Glomerular endothelial cell (primary cell): ENCODE measurements at places on chromosomes 3 and 15. TPM values are rescaled to one million over a fixed set of nuclear protein-coding genes. Genes with fewer than 3 reads are reported as not detected.

The CPN2 gene
- total RNA-seq, result not detected in 2 replicates

The ATP13A5 gene
- not detected in 2 replicates for total RNA-seq

The APOD gene
- total RNA-seq, result 2.8 and 8.6 TPM in 2 replicates

The FBXW12 gene
- not detected in 2 replicates for total RNA-seq

The WDR48 gene
- total RNA-seq, result 20.6 and 25.0 TPM in 2 replicates

The SIDT1 gene
- total RNA-seq, result 0.99 TPM in 1 of 2 replicates, not detected in the other

GRCh38 chr3:102265720-102266119, 169.1 kb upstream of the ZPLD1 start:
- DNase-seq, result no peak

DNA sequence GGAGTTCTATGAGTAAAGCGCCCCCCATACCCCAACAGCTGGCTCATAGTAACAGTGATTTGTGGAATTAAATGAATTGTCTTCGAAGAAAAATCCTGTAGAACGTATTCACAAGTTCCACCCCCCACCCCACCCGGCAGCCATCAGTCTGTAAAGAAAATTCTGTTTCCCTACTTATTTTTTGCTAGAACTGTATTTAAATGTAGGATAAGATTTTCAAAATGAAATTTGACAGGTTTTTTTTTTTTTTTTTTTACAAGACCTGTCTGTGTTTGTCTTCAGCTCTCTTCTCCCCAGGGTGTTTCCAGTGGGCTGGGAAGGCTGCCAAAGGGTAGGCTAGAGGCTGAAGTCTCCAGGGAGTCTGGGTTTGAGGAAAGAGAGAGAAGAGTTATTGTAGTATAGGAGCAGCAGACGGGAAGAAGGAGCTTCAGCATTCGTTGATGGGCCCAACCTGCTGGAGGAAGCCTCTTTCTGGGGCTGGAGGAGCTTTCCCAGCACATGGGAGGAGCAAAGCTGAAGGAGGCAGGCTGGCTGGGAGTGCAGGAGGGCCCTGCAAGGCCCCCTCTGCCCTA, 130.6 kb upstream of the SEMA6D start:
- DNase-seq, result no peak

DNA sequence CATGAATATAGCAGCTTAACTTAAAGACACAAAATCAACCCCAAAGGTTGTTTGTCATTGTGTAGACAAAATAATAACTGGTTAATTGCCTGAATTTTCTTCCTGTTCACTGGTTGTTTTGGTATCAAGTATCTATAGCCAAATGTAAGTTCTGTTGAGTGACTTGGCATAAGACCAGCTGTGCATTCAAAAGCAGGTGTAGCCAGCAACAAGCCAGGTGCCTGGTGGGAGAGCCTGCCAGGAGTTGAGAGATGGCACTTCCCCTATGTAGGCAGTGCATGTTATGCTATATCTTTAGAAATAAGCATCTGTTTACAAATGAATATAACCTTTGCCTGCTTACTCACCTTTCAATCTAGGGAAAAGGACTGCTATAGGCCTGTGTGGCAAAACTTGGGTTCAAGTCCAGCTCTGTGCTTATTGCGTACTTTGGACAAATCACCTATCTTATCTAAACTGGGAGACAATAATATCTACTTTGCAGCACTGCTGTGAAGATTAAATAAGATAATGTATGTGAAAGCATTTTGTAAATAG, 84.9 kb upstream of the TBL1XR1 start:
- no peak for DNase-seq

GRCh38 chr3:127299276-127299675, 11.4 kb upstream of the PRR20G start:
- no peak for DNase-seq

- DNase-seq, result no peak
Observed at GRCh38 chr3:130433306-130433705, 83.7 kb upstream of the COL6A6 start.

GRCh38 chr15:27127815-27128570, 157.0 kb downstream of the GABRG3 start:
- DNase-seq, result no peak

DNA sequence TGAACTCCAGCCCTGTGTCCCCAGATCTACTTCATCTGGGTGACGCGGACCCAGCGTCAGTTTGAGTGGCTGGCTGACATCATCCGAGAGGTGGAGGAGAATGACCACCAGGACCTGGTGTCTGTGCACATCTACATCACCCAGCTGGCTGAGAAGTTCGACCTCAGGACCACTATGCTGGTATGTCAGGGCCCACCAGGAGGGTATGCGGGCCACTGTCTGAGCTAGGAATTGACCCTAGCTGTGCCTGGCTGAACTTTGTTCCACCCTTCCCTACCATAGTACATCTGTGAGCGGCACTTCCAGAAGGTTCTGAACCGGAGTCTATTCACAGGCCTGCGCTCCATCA, 24.3 kb downstream of the SHF start:
- no peak for DNase-seq

DNA sequence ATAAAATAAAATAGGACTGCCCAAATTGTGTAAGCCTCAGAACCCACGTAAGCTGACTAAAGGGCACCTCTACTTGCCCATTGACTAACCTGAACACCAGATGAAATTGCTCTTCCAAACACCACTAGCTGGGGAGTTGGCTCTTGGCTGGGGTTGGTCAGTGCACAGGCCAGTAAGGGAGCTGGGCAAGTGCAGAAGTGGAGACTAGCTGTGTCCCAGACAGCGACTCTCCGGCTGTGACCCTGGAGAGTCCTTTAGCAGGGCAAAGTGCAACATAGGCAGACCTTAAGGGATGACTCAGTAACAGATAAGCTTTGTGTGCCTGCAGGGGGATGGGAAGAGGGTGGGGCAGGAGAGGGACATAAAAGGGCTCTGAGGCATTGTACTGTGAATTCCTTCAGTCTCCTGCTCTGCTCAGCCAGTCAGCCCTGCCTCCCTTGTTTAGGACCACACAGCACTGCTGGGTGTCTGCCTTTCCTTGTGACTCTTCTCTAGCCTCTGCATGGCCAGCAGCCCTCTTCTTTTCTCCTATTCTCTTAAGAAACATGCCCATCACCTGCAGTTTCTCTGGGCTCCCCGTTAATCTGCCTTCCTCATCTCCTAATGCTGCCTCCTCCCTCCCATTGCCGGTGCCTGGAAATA, 13.2 kb downstream of the NR1I2 start:
- DNase-seq, result no peak

DNA sequence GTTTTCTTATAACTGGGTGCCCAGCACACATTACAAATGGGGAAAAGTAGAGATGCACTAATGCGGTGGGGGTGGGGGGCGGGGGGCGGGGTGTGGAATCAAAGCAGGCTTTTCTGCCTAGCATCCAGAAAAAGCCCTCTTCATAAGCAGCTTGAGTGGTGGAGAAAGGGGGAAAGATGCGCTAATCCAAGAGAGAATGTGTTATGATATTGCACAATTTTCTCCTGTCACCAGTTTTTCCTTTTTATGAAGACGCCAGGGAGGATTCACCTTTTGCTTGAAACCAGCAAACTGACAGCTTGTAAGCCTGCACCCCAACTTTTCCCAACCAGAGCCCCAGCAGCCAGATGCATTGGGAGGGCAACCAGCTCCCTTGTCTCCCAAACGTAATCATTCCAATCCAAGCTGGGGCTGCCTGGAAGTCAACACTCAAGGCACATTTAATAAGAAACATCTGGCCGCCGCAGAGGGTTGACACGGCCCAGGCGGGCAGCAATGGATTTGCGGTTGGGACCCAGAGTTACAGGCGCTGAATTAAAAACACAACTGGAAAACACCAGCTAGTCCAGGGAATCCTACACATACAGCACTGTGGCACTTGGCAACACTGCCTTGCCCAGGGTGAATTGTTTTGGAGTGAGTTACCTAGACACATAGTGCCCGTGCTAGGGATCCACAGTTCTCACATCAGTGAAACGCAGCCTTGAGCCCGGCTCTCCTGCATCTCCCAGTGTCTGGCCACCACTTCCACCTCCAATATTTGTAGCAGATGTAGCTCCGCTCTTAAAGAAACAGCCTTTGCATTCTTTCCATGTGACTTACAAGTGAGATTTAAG, 218.5 kb upstream of the PRICKLE2 start:
- DNase-seq, result no peak

GRCh38 chr15:69587723-69588426, 135.3 kb downstream of the RPLP1 start:
- DNase-seq, result no peak

DNA sequence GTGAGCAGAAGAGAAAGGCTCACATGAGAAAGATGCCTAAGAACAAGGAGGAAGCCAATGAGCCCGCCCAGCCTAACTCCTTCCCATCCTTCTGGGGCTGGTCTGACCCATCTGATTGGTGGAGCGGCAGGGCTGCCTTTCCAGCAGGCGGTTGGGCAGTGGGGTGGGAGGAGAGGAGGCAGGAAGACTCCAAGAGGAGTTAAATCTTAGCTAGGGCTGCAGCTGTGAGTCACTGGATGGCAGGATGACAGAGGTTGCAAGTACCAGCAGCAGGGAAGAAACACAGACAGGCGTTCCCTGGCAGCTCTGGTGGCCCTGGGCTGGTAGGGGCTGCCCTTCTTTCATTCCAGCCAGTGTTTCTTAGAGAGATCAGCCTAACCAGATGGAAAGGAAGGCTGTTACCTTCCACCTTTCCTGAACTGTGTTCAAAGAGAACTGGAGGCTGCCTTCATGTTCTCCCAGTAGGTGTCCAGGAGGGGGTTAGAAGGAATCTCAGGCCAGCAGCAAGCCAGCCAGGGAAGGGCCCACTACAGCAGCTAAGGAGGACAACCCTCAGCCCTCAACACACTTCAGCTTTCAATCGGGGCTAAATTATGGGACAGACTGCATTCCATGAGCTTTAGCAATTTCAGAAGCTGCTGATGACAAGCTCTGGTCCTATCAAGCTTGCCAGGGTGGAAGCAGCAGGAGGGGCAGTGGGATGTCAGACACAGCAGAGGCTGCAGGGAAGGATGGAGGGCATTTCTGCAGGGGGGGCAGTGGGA, 50.3 kb downstream of the CHSY1 start:
- no peak for DNase-seq

GRCh38 chr15:99475754-99476412, 89.9 kb upstream of the MEF2A start:
- DNase-seq, result no peak

DNA sequence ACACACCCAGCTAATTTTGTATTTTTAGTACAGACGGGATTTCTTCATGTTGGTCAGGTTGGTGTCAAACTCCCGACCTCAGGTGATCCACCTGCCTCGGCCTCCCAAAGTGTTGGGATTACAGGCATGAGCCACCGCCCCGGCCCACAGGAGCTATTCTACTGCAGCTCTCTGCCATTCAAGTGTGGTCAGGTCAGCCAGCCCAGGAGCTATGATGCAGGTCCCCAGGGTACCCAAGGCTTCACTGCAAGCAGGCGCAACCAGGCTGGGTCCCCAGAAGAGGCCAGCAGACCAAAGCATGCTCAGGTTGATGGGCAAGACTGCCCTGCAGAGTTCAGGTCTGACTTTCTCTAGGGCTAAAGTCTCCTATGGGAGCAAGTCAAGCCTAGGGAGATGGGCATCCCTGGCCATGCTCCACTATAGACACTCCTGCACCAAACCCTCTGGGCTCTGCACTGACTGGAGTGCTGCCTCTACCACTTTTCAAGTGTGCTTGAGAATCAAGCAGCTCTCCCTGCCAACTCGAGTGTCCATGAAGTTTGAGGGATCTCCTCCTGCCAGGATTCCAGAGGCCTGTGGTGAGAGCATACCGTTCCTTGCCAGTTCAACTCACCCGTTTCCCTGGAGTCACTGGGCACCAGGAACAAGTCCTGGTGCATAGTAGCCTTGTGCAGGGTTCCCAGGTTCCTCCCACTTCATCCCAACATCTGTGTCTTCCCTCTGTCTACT, 30.9 kb downstream of the MYO9A start:
- DNase-seq, result no peak

DNA sequence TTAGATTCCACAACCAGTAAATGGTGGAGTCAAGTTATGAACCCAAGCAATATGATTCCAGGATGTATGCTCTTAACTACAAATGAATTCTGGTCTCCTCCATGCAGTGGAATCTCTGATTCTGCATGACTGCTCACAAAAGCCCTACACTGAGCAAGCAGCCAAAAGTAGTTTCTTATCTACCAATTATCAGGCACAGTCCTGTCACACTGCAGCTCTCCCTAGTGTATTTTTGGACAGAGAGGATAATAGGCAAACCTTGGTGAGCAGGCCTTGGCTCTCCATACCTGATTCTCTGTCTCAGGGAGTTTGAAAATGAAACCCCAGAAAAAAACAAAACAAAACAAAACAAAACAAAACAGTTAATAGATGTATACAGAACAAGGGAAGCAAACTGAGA, 3.5 kb upstream of the SSR3 start:
- no peak for DNase-seq

DNA sequence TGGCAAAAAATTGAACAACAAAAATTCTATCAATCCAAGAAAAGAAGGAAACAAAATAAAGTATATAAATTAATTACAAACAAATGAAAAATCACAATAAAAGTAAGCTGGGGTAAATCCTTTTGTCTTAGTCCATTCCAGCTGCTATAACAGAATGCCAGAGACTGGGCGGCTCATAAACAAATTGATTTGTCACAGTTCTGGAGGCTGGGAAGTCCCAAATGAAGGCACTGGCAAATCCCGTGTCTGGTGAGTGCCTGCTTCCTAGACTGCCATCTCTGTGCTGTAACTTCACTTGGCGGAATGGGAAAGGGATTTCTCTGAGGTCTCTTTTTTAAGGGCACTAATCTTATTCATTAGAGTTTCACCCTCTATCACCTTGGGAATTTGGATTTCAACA, 53.6 kb upstream of the RPL35A start:
- DNase-seq, result no peak

DNA sequence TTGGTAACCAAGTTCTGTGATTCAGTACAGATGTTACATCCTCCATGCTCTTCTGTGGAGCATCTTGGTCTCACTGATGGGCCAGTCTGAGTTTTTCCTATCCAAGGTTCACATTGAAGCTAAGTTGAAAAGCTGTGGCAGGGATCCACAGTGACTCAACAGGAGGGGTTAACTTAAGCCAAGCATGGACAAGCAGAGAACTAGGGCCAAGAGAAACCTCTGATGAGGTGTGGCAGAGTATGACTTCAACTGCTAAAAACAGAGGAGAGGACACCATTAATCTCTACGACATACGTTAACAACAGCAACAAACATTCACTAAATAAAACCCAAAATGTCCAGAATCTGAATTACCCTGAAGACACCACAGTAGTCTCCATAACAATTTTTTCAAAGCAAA, 268.1 kb upstream of the UBE2E2 start:
- DNase-seq, result no peak

GRCh38 chr3:112407888-112408702, 75.1 kb downstream of the CD200 start:
- no peak for DNase-seq

DNA sequence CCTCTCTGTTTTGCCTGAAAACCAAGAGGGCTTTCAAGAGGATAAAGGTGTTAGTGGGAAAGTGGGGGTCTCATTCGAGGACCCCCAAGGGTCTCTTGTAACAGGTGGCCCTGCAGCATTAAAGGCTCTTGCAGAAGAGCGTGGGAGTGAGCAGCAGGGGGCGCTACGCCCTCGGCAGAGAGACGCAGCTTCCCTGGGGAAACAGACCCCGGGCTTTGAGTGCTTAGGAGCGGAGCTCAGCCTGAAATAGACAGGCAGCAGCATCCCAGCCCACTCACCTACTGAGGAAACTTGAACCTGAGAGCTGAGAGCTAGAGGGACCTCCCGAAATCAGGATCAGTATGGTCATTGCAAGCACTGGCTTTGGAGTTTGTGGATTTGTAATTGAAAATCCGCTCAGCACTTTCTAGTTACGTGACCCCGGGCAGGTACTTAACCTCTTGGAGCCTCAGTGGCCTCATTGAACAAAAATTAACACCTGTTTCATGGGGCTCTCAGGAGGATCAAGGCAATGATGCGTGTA, 25.7 kb downstream of the RPLP1 start:
- DNase-seq, result no peak
